ENCODE measurements at places on chromosomes 4 and X.

- DNase-seq, result no peak
Observed at GRCh38 chr4:107666134-107666533, 53.9 kb downstream of the PAPSS1 start.

- no peak for DNase-seq
Observed at GRCh38 chr4:184689681-184690080, 40.1 kb downstream of the PRIMPOL start.

DNA sequence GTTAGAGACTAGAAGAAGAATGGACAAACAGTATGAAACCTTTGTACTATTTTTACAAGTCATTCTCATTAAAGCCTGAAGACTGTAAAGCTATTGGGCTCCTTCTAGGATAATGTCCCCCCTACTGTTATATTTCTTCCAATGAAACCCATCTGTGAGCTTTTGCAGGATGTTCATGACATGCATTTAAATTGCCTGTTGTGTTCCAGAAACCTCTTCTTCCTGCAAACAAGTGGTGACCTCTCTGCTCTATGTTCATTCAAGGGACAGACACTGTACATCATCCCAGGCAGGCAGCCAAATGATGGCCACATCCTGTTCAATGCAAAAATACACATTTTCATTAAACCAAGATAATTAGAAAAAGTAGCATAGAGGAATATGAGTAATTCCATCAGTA lies 128.0 kb downstream of the C4orf33 start:
- no peak for DNase-seq

DNA sequence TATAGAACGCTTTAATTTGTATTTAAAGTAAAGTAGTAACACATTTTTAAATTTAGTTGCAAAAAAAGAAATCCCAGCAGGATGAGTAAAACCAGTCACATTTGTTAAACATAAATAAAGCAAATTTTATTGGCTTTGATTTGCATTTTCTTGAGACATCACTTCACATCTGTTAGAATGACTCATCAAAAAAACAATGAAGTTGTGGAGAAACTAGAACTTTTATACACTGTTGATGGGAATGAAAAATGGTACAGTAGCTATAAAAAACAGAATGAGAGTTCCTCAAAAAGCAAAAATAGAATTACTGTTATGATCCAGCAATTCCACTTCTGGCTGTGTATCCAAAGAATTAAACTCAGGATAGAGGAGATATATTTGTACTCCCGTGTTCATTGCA lies 454.0 kb upstream of the KLHL4 start:
- no peak for DNase-seq

DNA sequence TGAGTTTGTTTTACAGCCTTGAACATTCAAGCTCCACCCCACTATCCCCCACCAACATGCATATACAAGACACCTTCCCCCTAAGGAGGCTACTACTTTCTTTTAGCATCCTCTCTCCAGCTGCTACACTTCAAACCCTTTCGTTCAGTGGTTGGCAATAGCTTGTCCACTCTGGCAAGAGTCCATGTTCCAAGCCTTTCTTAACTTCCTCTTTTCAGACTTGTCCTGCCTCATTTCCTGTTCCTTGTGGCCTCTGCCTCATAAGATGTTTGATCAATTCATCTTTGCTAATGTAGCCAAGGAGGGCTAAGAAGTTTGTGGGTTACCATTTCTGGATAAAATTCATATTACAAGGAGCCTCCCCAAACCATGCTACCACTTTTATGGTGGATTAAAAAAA lies 20.8 kb upstream of the ZCCHC12 start:
- no peak for DNase-seq

DNA sequence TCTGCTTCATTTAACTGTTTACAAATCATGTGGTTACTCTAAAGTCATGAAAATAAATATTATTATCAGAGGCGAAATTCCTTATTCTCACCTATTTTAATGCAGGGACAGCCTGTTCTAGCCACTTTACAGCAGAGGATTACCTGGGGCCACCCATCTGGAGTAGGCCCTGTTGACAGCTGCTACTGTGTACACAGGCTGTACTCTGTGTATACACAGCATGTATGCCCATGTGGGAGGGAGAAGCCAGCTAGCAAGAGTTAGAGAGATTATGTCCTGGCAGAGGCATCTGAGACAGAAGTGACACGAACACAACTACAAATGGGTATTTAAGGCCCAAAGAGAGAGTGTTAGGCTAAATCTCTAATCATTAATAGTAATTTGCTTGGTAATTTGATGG lies 62.1 kb downstream of the GPRIN3 start:
- DNase-seq, result no peak

DNA sequence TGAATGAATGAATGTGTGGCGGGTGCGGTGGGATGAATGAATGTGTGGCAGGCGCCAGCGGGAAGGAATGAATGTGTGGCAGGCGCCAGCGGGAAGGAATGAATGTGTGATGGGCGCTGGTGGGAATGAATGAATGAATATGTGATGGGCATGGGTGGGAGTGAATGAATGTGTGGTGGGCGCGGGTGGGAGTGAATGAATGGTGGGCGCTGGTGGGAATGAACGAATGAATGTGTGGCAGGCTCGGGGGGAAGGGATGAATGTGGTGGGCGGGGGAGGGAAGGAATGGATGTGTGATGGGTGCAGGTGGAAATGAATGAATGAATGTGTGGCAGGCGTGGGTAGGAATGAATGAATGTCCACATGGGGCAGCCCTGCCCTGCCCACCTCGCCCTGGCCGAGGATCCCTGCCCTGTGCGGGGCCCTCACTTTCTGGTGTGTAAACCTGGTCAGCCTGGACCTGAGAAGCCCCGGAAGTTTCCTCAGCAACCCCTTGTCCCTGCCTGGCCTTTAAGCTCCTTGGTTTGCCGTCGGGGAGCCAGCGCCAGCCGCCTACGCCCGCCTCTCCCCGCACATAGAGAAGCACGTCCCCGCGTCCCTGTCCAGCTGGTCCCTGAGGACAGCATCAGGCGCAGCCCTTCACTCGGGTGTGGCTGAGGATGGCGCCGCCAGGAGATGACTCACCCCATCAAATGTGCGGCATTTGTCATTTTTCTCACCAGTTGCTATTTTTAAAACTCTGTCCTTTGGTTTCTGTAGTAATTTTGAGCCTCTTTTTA lies 112.8 kb upstream of the LRPAP1 start:
- no peak for DNase-seq

- DNase-seq, result no peak
Observed at GRCh38 chr4:113436360-113436759, 325.2 kb downstream of the CAMK2D start.

DNA sequence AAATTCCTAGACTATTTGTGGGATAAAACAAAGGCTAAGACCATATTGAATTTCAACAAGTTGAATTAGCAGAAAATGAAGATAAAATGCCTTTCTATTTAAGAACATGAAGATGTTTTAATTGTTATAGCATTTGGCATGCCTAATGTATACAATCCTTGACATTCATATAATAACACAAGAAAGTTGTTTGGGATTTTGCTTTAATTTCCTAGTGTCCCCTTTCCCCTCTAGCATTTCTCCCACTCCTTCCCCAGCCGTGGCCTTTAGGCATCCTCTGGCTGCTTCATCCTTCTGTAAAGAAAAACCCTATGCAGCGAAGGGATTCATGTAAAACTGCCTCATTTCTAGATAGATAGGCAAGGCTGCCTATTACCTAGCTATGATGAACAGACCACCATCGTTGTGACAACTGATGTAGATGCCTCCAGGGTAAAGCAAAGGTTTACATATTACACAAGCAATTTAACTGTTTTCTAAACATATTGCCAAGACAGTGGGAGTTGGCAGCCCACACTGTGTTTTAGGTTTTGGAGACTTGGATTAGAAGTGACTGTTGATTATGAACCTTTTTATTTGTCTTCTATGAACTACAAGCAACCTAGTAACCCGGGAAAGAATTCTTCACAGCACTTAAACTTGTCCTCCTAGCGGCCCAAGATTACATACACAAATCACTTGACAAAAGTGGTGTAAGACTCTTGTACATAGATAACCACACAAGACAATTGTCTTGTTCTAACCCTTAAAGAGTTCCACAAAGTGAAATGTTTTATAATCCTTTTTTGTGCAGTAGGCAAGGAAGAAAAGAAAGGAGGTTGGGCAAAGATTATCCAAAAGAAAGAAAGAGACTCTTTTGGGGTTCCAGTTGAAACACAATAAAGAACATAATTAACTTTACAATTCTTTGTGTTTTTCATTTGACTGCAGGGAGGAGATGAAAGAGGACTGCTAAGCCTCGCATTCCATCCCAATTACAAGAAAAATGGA lies 59.9 kb downstream of the HHIP start:
- no peak for DNase-seq

GRCh38 chrX:9420275-9421265 lies 44.3 kb upstream of the TBL1X start:
- no peak for DNase-seq

GRCh38 chrX:13212191-13212651 lies 107.6 kb downstream of the ATXN3L start:
- no peak for DNase-seq

GRCh38 chrX:23235051-23235450 lies 99.6 kb upstream of the PTCHD1 start:
- no peak for DNase-seq

DNA sequence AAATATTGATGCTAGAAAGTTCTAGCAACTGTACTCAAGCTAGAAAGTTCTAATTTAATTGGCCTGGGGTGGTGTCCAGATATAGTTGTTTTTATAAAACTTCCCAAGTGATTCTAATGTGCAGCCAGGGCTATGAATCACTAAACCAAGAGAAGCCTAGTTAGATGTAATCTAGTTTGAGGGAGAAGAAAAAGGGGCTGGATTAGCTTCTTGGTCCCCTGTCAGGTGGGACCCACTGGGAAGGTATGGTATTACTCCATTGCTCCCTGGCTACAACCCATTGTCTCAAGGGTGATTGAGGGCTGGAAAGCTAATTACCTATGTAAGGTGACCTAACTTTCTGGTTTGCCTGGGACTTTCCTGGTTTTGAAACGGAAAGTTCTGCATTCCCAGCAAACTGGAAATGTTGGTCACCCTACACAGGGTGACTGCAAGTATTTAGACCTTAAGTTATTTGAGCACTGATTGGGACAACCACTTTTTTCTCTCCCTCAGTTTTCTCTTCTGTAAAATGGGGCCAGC lies 23.9 kb upstream of the MSN start:
- DNase-seq, result no peak

DNA sequence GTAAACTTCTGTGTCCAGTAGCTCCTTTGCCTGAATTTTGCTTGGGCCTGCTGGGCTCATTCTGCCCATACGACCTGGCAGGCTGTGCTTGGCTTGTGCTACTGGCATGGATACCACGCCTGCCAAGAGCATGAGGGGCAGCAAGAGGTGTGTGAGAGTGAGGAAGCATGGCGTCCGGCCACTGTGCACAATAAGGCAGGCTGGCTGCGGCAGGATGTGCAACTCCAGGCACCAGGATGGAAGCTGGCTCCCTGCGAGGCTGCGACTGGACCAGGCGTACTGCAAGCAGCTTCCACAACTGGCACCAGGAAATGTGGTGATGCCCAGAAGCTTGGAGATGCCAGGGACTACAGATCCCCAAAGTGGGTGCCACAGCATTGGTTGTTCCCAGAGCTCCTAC lies 709.3 kb downstream of the PCDH18 start:
- DNase-seq, result no peak

GRCh38 chrX:45557387-45557786 lies 356.7 kb upstream of the DIPK2B start:
- no peak for DNase-seq

DNA sequence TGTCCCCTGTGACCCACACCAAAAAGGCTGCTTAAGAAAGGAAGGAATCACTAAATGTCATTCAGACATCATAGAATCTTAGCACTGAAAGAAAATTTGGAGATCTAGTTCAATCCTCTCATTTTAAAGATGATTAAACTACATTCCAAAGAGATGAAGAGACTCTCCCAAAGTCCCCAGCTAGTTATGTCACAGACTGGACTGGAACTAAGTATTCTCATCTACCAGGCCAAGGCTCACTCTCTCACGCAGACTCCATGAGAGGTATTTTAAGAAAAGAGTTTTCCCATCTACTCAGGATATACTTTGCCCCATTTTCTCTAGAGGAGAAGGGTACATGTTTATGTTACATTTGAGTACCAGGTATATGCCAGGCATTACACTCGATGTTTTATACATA lies 6.9 kb downstream of the FABP2 start:
- DNase-seq, result no peak

DNA sequence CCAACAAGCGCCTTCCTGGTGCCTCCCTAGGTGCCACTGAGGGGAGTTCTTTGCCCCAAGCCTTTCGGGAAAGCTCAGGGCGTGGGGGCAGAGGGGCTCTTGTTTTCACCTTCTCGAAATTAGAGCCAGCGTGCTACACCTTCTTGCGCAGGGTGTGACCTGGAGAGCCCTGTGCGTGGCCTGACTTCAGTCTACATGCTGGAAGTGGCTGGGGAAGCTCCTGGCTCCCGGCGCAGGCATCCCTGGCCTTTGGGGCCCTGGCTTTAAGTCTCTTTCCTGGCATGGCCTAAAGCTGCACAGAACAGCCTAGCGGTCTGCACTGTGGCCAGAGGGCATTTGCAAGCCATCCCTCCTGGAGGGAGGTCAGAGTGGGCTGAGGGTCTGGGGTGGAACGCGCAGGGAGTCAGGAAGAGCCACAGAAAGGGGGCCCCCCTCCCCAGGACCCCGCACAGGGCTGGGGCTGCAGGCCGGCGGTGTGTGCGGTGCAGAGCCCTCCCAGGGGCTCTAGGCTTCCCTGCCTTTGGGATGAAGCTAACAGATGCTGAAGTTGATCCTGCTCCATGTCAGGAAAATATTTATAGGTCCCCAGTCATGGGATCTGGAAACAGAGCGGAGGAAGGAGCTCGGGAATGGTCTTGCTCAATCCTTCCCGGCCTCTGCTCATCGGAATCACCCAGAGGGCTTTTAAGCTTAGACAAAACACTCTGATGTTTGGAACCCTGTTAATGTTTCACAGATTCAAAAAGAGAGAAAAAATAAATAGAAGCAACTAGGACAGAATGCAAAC lies 781 bp upstream of the SPON2 start:
- no peak for DNase-seq

DNA sequence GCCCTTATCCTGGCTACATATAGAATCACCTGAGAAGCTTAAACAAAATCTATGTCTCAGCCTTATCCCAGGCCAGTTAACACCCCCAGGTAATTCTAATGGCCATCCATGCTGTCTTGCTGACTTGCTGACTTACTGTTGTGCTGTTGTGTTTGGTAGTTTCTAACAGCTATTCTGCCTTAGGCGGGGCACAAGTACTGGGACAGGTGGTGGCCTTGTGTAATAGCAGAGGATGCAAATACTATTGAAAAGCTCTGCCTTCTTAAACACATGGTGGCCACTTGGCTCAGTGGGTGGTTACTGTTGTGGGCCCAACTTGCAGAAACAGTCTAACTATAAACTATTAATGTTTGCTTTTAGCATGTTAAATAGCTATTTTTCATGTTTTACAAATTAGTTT lies 56.2 kb downstream of the CDS1 start:
- DNase-seq, result no peak

- no peak for DNase-seq
Observed at GRCh38 chr4:54581807-54582206, 76.0 kb upstream of the KIT start.
